Stimulated activated CD8-positive, alpha-beta memory T cell treated with anti-CD3 and anti-CD28 coated beads, Interleukin-7, amount 100 ng/mL, for 1 hour (primary cell): ENCODE measurements at places on chromosomes 16 and 17.

- DNase-seq = no peak
Observed at GRCh38 chr16:16578701-16579100, 199.8 kb downstream of the NPIPA7 start.

GRCh38 chr16:81005610-81006161 lies 999 bp downstream of the CMC2 start:
- DNase-seq = no peak

DNA sequence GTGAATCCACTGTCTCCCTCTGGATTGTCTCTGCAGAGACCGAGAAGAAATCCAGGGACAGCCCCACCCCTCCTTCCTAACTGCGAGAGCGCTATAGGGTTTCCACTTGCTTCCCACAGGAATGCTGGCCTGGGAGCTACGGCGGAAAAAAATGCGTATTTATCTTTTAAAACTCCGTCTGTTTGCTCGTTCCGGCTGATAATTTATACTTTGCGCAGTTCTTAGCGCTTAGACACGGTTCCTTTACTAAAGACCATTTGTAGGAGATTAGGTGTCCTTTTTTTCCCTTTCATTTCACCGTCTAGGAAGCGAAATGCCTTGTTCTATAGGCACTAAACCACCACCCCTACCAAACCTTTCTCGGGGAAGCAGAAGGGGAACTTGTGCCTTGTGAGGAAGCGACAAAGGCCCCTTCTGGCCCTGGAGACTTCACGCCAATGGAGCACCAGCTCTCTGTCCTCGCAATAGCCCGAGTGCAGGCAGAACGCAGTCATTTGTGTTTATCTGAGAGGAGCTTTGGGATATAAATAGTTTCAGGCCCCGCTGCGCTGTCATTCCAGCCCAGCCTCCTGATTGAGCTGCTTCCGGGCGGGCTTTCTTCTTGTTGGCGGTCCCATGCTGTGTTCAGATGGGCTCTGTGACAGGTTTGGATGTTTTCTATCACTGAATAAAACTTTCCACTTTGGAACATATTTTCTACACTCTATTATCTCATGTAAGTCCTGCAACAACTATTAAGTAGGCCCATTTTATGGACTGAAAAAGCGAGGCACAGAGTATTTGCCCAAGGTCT lies 791 bp upstream of the SUPT4H1 start:
- no peak for DNase-seq

- no peak for DNase-seq
Observed at GRCh38 chr16:16863672-16864071, 484.7 kb downstream of the NPIPA7 start.

DNA sequence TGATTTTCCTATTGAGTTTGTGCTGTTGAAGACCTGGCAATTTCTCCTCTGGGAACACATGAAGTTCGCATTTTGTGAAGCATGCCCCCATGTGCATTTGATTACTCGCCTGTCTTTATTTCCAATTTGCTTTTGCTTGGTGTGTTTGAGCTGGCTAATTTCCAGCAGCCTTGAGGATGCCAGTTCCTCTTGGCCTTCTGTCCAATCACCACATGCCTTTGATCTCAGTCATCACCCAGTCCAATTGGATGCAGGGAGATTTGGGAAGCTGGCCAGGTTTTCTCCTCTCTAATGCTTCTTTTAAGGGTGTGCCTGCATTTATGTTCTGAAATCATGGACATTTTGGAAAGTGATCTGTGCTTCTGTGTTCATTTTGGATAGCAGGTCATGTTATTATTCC lies 3.8 kb upstream of the TMEM100 start:
- no peak for DNase-seq

- DNase-seq = peak; percentile 57
Observed at GRCh38 chr16:67546761-67547422, 15.4 kb upstream of the CTCF start.

GRCh38 chr16:19167710-19168370 lies at the start of gene SYT17:
Gene SYT17 (plus strand): TSS chr16:19168240. CDS start chr16:19168647, 407 bp downstream.
- no peak for DNase-seq

- DNase-seq = no peak
Observed at GRCh38 chr16:85057948-85058347, 30.4 kb downstream of the KIAA0513 start.

DNA sequence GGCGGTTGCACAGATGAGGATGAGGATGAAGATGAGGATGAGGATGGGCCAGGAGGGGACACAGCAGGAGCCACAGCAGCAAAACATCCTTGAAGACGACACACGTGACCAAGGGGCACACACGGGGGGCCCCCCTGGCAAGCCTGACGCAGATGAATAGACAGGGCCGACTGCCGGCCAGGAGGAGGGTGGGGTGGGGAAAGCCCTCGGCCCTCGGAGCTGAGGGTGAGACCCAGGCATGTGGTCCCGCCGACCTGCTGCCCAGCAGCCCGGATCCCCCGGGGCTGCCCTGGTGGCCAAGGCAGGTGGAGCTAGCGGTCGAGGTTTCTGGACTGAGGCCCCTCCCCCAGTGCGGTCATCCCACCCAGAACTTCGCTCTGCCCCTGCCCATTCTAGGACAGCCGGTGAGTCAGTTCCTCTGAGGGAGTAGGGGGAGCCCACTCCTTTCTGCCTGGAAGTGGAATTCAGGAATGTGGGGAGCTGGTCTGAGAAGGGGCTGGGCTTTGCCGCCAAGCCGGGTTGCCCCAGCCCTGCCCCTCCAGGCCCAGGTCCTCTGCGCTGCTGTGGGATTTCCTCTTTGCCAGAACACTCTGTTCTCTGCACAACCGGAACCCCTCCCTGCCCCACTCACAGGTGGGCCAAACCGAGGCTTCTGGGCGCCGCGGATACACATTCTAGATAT lies 9.9 kb downstream of the CYGB start:
- DNase-seq = no peak

DNA sequence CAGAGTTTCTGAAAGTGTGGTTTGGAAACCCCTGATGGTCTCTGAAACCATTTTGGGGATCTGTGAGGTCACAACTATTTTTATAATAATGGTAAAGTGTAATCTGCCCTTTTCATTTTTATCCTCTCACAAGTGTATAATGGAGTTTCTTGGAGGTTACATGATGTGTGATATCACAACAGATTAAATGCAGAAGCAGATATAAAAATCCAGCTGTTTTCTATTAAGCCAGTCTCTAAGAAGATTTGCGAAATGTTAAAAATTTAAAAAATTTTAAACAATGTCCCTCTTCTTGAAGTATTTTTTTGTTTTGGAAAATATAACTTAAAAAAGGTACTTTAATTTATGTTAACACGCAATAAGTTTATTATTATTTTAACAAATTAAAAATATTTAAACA lies 48.7 kb downstream of the RPGRIP1L start:
- no peak for DNase-seq

DNA sequence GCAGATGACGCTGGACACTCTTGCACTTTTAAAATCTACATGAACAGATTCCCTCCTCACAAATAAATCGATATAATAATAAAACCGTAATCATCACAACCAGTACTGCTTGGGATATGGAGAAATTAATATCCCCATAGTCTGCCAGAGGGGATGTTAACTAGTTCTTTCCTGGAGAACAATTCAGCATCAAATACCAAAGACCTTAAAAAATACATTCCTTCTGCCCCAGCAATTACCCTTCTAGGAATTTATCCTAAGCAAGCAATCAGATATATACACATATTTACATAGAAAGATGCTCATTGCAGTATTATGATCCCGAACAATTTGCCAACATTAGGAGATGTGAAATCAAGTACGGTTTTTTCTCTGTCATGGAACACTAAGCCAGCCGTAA lies 21.8 kb downstream of the SMYD4 start:
- no peak for DNase-seq

- no peak for DNase-seq
Observed at GRCh38 chr16:51151961-51152663, 1.0 kb upstream of the SALL1 start.

- no peak for DNase-seq
Observed at GRCh38 chr17:65243838-65244625, 106.9 kb downstream of the RGS9 start.

DNA sequence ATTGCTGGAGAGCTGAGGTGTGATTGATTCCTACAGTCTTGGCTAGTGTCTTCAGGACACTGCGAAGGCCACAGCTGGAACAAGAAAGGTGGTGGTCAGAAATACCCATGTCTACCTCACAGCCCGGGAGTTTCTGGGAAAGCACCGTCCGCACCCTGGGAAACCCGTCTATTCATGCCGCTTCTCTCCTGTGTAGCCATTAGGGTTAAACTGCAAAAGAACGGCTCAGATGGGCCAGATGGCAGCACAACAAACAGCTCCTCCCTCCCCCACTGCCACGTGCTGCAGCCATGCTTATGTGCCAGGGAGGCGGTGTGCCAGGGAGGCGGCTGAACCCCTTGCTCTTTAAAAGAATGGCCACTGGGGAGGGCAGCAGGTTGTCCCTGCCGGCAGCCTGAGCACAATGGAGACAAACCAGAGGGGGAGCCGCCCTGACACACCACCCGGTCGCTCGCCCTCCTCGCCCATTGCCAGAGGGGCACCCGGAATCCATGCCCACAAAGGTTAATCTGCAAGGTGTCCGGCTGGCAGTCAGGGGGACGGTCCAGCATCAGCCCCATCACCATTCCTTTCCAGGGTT lies 65.2 kb downstream of the CYTH1 start:
- no peak for DNase-seq

- no peak for DNase-seq
Observed at GRCh38 chr17:50961282-50962220, 95.4 kb upstream of the TOB1 start.

- no peak for DNase-seq
Observed at GRCh38 chr17:64213995-64214811, 48.9 kb downstream of the TEX2 start.

DNA sequence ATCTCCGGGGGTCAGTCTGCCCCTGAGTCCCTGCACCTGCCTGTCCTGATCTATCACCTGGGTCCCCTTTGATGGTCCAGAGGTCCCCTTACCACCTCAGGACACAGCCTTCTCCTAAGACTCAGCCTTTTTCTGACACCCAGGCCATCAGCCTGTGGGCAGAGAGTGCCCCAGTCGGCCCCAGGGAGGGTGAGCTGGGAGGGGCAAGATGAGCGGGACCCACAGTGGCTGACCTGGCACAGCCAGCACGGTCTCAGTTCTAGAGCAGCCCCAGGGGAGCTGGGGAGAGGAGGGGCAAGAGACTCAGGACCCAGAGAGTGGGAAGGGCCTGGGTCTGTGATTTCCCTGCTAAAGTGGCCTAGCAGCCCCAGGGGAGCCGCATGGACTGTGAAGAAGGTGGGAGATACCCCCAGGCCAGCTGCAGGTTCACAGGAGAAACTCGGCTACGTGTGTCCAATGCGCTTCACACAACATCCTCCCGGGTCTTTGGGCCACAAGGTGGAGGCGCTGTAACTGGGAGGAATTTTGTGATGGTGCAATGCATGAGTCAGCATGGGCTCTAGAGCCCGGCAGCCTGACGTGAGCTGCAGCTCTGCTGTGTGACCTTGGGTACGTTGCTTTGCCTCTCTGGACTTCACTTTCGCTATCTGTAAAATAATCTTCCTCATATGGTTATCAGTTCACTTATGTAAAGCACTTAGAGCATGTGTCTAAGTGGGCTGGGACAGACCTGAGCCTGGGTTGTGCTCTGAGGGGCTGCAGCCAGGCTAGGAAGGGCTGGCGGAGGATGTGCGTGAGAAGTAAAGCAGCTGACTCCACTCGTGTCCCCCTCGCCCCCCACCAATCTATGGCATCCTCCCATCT lies 67.2 kb upstream of the LHX1 start:
- DNase-seq = no peak

DNA sequence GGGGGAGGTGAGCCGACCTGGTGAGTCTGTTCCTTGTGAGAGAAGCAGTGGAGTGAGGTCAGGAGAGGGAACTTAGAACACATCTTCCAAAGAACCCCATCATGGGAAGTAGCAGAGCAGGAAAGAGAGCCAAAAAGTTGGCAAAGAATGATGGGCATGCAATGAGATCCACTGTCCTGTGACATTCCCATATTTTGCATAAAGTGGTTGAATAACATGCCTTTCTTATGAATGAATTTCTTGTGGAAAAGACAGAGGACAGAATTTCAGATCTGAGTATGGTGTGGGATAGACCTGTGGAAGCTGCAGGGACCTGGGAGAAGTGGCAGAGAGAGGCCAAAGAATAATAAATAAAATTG lies 41.3 kb downstream of the TMEM100 start:
- no peak for DNase-seq

DNA sequence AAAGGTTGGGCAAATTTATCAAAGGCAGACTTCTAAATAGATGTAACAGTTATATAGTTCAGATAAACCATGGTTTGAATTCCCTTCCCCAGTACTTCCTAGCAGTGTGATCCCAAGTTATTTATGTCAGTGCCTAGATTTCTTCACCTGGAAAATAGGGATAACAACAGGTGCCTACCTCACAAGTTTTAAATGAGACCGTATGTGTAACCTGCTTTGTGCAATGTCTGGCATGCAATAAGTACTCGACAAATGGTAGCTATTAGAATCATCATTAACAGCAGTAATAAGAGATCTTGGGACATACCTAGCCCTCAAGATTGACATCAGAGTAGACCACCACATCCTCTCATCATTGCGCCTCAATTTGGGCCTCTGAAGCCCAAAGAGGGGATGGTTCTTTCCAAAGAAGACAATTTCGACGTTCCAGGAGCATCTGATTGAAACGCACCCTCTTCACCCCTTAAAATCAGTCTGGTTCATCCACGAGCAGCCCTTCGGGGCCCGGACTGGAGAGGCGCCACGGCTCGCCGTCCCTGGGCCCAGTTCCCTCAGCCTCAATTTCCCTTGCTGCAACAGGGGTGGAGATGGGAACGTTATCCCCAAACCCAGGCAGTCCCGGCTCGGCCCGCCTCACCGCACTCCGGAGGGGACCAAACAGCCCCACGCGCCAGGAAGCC lies 541 bp downstream of the ACACA start:
- no peak for DNase-seq
